Colonic mucosa (tissue), 4 donors: ENCODE measurements at places on chromosomes 2 and 18. TPM values are rescaled to one million over a fixed set of nuclear protein-coding genes. Genes with fewer than 3 reads are reported as not detected.

DNA sequence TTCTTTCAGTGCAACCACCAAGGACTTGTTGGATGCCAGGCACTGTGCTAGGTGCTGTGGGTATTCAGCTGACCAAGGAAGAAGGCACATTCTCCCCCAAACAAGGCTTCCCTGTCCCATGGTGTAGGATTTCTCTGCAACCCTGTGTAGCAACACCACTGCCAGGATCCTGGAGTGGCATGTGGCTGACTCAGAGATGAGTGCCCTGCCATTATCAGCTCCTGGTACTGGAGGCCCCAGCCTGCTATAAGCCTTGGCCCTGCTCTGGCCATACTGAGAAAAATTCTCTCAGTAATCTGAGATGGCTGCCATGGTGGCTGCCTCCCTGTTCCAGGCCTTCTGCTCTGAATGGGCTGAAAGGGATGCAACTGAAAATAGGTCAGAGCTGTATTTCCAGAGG lies 4.3 kb downstream of the SMYD5 start:
- H3K36me3 ChIP-seq = no peaks in the 10 kb centered on the region
- no peak overlapping the region for H3K27ac ChIP-seq
- DNase-seq = no peak
- no peak overlapping the region for H3K4me3 ChIP-seq

DNA sequence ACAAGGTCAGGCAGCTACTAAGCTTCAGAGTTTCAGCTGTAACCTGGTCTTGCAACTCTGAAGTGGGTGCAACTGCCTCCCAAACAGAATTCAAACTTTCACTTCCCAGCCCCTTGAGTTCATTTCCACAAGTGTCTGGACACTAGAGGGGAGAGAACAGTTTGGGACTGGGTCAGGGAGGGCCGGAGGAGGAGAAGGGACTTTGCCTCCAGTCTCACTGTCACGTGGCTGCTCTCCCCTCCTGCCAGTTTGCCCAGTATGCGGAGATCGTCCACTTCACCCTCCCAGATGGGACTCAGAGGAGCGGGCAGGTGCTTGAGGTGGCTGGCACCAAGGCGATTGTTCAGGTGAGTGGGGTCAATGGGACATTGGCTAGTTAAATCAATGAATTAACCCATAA lies 20.6 kb upstream of the ANKRD53 start:
- H3K27me3 ChIP-seq = no peaks in the 10 kb centered on the region
- no peak overlapping the region for H3K27ac ChIP-seq
- DNase-seq = peak; percentile 16

The CDK15 gene
- total RNA-seq = 0.72 TPM

The HOXD11 gene
- 1.6 TPM for total RNA-seq

The IGFBP5 gene
- 68.2 TPM for total RNA-seq
